Esophagus muscularis mucosa (tissue), 4 donors: ENCODE measurements at places on chromosomes 6 and 20. TPM values are rescaled to one million over a fixed set of nuclear protein-coding genes. Genes with fewer than 3 reads are reported as not detected.

DNA sequence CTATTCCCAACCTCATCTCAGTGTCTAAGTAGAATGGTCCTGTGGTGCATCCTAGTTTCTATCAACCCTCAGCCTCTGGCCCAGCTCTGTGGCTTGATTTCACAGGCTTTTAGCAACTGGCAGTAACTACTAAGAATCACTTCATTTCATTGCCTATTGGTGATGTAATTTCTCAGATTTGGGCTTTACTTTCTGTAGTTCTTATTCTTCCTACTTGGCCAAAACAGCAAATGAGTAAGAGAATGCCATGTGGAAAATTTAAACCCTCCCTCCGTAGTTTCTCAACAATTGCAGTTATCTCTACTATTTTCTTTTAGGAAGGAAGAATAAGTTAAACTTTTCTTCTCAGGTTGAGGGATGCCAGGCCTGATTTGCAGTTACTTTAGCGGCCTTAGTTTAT is 387.3 kb downstream of the CDKAL1 start:
- no peak for DNase-seq

CRISP3 gene
- total RNA-seq = 1.2 TPM

POU3F2 gene
- total RNA-seq = not detected

DNA sequence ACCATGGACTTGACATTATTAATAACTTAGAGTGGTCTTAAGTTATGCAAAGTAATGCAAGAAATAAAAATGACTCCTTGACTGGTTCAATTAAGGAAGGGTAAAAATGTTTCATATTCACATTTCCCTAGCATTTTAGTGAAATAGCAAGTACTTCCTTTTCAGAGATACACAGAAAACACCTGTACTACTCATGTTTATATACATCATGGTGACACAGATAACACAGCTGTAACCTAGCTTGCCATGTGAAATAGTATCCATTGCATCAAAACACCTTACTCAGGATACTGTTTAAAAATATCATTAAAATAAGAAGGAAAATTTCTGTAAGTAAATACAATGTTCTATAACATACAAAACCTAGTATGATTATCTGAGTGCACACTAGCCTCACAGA is 102.4 kb downstream of the AHI1 start:
- no peak for DNase-seq

CAPN11 gene
- total RNA-seq = 0.83 TPM

DNA sequence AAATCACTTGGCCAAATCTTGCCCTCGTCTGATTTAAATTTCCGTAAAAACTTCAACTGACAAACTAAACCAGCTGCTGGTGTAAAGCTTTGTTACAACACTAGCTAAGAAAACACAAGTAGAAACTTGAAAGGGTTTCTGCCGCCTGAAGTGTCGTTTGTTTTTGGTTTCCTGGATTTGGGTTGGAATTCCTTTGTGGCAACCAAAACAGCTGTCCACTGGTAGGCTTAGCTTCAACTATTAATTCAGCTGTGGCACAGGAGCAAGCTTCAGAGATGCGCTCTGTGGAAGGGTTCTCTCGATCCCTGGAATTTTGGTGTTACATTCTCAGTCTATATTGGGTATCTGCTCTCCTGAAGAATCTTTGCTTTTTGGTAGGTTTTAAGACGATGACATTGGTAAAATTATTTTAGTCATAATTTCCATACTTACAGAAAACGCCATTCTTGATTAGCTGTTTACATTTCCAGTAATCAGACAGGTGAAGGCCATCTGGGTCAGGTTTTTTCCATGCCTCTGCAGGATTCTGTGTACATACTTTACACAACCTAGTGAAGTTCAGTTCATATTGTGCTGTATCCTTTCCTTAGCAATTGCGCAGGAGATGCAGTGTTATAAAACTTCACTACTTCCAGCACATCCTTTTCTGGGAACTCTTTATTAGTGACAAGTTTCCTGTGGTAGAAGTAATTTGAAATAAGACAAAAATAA is 29.9 kb upstream of the SAMD3 start:
- no peak for DNase-seq

DNA sequence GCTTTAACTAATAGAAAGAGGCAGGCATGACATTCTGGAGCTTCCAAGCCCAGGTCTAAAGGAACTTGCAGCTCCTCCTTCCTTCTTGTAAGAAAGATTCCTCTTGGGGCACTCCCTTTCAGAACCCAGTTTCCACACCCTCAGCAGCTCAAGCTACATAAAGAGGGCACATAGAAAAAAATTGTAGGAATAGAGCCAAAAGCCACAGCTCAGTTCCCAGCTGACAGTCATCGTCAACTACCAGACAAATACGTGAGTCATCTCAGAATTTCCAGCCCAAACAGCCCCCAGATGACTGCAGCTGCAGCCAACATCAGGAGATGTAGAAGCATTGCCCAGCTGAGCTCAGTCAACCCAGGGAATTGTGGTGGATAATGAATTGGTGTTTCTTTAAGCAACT is 349.8 kb upstream of the ARID1B start:
- DNase-seq = no peak
